Omental fat pad (tissue), 4 donors: ENCODE measurements at places on chromosomes 12 and 14.

GRCh38 chr12:26298785-26299621 is 103.6 kb downstream of the SSPN start:
- DNase-seq = no peak

- no peak for DNase-seq
These were observed 125.6 kb upstream of the NOS1 start for GRCh38 chr12:117486840-117487659.

DNA sequence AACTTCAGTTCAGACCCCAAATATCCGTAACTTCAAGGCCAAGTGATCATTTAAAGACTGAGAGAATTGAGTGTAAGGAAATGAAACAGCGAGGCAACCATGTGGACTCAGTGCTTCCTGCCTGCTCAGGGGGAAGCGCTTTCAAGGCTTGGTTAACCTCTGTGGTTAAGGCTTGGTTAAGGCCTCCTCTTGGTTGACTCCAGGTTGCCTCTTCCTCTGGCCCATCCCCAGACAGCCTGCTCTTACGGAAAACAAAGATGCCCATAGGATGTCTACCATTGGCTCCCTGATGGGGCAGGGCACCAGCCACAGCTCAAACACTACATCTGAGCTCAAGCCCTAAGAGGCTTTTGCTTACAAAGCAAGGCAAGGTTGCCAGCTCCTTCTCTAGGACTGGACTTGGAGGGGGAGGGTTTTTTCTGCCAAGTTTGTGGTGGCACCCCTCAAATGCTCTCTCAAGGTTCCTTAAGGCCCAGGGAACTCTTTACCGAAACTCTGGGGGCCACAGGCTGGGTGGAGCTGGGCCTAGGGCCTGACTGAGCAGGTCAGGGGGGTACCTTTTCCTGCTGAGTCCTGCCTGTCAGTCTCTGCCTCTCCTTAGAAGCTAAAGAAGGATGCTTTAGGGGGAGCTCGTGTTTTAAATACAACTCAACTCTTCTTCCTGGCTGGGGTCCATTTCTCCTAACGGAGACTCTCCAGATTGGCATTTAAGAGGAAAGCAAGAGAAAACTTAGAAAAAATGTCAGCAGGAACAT is 13.7 kb downstream of the COL2A1 start:
- no peak for DNase-seq

DNA sequence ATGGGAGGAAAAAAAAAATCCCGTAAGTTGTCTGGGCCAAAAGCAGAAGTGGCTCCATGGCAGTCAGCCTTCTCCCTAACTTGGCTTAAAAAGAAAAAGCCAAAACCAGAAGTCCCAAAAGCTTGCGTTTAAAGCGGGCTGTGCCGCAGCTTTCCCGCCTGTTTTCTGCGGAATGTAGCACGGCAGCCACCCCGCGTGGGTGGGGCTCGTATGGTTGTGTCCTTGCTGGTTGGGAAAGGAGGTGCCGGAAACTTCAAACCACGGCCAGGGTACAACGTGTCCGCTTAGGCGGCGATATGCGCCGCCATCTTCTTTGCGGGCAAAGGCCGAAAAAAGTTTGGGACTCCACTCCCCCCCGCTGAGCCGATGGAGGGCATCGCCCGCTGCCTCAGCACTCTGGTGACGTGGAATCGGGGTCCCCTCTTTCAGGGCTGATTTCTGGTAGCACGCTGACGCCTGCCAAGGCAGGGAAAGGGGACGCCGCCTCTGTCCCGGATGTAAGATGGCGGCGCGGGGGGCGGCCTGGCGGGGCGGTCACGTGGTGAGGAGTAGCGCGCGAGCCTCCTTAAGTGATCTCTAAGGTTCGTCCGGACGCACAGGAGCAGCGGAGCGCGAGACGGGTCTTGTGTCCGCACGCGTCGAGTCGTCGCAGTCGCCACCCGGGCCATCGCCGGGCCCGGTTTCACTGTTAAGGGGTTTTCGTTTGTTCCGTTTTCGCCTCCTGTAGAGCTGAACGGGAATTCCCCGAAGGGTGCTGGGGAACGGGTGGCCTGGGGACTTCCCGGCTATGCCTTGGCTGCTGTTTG is 135.8 kb downstream of the MON2 start:
- peak; percentile 71 for DNase-seq

GRCh38 chr14:35355981-35356841 is 48.3 kb downstream of the NFKBIA start:
- no peak for DNase-seq

- no peak for DNase-seq
These were observed 171.7 kb downstream of the SLC5A8 start for GRCh38 chr12:101038289-101038871.

GRCh38 chr12:96995861-96996260 is 88.8 kb downstream of the NEDD1 start:
- no peak for DNase-seq

DNA sequence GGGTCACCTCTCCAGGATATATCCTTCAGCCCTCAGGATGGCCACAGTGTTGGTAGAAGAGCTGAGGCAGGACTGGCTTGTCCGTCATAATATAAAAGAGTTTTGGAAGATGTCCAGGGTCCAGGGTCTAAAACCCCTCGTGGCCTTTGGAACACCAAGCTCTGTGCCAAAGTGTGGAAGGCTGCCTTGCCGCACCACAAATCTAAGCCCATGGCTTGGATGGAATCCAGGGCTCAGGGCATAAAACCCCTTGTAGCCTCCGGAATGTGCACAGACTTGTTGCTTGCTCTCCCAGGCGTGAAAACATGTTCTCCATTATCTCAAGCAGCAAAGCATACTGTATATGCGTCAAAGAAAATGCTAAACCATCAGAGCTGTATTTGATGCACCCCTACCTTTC is 46.7 kb downstream of the TNFAIP2 start:
- DNase-seq = no peak

DNA sequence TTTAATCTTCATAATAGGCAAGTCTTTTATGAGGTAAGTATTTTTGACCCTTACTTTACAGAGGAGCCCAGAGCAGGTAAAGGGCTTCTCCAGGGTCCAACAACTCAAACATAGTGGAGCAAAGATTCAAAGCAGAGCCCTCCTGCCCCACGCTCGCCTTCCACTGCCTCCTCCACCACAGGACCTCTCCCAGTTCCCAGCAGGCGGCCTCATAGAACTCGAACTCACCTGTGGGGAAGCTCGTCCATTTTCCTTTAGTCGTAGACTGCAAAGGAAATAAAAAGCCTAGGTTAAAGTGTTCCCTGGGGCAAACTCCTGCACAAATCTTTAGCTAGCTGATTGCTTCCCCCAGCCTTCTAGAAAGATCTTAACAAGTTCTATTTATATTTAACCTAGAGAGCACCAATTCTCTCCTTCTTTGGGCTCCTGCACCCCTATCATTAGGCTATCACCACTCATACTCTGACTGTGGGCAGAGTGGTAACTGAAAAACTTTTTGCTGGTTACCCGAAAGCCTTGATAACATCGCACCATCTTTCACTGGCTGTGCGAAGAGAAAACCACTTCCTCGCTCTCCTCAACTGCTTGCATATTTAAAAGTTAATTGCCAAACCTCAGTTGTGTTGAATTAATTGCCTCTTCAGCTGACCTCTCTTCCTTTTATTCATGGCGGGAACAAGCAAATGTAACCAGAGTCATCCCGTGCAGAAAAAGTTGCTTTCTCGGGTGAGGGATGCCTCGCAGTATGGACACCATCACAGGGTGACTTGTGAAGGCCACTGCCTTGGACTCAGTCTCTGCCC is 299.6 kb downstream of the DPF3 start:
- DNase-seq = no peak

DNA sequence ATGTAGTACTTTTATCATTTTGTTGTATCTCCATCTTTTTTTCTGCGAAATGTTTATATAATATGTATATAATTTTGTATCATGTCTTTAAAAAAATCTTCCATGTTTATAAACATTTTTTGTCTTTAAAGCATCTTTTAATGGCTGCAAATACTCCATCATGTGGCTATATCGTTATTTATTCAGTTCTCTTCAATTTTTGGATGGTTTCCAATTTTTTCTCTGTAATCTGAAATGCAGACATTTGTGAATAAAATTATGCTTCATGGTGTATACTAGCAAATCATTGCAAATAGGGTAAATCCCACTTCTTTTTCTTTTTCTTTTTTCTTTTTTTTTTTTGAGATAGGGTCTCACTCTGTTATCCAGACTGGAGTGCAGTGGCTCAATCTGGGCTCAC is 54.0 kb downstream of the CPSF2 start:
- DNase-seq = no peak

DNA sequence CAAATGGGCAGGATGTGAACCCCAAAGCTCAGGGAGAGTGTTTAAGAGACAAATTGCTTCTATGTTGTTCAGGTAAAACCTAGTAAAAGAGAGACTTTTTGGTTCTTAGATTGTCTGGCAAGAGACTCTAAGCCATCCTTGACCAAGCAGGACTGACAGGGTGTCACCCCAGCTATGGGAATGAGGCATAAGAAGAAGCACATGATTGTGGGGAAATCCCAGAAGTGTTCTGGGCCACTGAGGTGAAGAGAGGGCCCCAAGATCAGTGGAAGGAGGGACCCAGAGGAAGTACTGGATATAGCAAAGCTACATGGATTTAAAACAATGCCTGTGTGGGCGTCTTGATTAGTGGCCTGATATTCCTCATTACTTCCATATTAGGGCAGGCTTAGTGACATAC is 99.0 kb downstream of the SAMD4A start:
- no peak for DNase-seq

DNA sequence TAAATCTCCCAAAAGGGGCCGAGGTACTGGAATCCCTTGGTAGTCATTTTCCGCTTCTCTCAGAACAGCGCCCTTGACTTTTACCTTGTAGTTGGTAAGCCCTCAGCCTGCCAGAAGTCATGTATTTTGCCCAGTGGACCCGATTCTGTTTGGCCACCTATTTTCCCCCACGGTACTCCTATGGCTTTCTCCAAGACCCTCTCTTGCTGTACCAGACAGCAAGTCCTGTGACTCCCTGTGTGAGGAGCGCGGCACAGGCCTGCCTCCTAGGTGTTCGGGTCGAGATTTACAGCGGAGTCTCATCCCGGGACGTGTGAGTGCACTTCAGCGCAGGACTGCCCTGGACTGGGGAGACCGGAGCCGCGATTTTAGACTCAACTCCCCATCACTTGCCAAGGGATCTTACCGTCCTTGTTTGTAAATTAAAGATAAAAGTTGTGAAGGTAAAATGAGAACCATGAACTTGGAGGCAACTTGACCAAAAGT is 1.1 kb upstream of the MBD6 start:
- no peak for DNase-seq

DNA sequence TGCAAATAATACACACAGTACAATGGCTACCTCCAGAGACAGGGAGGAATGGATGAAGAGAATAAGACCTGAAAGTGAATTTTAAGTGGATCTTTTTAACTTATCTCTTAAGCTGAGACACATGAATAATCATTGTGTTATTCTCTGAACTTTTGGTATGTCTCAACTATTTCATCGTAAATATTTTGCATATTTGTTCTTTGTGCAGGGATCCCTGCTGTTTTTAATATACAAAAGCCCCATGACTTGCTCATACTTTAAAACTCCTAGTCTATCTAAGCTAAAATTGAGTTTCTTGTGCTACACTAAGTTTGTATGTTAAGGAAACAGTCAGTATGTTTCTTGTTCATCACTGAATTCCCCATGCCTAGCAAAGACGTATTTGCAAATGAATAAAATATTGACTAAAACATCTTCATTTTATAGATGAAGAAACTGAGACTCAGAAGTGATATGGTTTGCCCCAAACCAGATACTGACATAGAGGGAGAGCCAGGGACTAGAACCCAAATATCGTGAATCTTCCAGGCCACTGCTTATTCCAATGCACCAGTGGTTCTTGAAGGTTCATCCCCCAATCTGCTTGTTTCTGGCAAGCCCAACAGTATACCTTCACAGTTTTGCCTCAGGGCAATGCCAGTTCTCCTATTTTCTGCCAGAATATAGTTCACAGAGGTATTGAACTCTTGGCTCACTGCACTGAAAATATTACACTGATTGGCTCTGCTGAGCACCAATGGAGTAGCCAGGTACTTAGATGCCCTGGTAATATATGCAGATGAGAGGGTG is 356.9 kb downstream of the MED13L start:
- DNase-seq = no peak

DNA sequence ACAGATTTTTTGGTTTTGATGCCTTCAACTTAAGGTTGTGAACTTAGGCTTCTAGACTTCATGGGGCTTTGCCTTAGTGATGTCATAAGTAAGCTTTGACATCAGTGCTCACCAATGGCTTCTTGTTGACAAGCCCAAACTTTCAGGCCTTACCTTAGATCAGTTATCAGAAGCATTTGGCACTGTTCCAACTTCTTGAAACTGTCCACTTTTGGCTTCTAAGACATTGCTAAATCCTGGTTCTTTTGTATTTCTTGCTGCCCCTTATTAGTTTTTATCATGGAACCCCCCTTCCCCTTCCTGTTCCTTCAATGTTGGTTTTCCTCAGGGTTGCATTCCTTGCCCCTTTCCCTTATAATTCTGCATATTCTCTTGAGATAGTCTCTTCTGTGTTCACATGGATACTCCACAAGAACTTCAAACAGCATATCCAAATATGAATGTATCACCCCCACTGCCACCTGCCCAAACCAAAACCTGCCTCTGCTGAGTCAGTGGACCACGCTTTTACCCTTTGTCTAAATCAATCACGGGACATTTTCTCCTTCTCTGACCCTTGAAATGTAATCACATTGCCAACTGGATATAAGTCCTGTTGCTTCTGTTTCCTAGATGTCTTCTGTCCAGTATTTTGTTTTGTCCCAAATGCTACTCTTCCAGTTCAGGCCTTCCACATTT is 7.9 kb downstream of the PFKM start:
- no peak for DNase-seq

GRCh38 chr12:104297477-104298113 is 5.9 kb upstream of the EID3 start:
- no peak for DNase-seq

DNA sequence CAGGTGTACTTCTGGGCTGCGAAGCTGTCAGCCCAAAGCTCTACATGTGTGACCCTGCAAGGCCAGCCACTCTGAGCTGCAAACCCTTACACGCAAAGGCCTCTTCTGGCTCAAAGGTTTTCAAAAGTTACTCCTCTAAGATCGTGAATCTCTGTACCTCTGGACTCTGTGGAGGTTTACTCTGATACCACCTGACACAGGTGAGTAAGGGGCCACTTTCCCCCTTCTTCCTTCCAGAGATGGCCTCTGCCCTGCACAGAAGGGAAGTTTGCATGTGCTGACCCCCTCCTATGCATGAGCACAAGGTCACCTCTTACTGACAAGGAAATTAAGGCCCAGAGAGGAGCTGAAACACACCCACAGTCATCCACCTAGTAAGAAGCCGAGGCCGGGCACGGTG is 14.5 kb downstream of the ITPK1 start:
- DNase-seq = no peak

DNA sequence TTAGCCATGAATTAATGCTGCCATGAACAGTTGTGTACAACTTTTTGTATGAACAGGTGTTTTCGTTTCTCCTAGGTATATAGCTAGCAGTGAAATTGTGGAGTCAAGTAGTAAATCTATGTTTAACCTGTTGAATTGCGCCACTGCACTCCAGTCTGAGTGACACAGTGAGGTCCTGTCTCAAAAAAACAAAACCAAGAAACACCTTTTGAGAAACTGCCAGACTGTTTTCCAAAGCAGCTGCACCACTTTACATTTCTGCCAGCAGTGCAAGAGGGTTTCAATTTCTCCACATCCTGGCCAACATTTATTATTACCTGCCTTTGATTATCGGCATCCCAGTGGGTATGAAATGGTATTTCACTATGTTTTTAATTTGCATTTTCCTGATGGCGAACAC is 3.3 kb upstream of the PLEKHG3 start:
- DNase-seq = no peak
